ENCODE measurements at places on chromosomes 2 and 18.

- DNase-seq, result no peak
Observed at GRCh38 chr2:133378928-133379549, 189.2 kb downstream of the NCKAP5 start.

DNA sequence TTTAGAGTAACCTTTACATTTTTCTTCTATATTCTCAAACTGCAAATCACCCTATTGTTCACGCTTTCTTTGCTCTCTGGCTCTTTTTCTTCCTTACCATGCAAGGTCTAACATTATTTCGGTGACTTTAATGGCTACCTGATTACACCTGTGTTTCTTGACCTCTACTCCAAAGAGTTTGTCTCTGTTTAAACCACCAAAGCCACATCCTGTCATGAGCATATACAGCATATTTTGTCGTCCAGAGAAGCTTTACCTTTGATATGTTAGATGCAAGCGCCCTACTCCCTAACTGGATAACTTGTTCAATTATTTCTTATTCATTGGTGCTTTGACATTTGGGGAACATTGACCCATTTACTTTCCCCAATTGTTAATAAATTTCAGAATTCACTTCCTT lies 565.1 kb upstream of the GCFC2 start:
- no peak for DNase-seq

GRCh38 chr18:13614641-13615288 lies 111.6 kb downstream of the FAM210A start:
- no peak for DNase-seq

GRCh38 chr2:25700221-25700660 lies 26.9 kb upstream of the DTNB start:
- peak; percentile 25 for DNase-seq

GRCh38 chr18:58299936-58300335 lies 255.9 kb downstream of the NEDD4L start:
- DNase-seq, result no peak

- no peak for DNase-seq
Observed at GRCh38 chr2:221500501-221501209, 71.4 kb downstream of the EPHA4 start.

DNA sequence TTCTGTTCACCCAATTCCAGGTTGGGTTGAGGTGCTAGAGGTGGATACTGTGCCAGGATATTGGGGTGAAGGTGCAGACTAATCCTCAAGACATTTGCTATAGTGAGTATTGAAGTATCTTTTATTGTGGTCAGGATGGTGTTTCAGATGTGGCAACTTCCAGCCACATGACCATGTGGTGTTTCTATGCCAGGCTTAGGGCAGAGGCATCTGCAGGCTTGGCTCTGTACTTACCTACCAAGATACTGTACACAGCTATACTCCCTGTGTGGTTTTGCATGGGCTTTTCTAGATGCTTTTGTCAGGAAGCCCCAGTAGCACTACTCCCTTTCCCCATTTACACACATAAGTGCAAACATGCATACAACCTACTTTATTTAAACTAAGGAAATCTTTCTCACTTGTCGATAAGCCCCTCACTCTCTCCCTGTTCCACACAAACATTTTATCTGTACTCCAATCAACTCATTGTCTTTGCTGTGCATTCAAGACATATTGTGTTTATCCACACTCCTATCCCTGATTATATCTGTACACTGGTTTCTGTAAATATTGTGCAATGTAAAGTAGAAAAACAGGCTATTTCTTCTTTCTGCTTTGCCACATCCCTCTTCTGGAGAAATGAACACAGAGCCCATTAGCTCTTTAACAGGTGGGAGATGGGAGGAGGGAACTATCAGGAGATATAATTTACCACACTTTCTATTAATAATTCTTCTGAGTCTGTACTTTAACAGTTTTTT lies 12.3 kb downstream of the ARL6IP6 start:
- DNase-seq, result peak; percentile 80

DNA sequence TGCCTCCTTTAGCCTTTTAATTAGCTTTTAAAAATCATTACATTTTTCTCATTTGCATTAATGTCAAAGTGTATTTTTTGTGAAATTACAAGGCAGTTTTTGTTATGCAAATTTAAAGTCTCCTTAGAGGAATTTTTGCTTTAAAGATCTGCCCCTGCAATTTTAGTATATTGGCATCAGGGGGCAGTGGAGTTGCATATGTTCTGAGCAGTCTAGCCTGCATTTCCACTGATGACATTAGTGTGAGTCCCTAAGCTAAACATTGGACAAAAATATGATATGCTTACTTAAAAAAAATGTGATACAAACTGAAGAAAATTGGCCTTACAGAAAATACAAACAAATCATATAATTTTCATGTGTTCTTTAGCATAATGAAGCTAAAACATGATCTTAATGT lies 426.5 kb downstream of the SLC4A3 start:
- no peak for DNase-seq

- no peak for DNase-seq
Observed at GRCh38 chr2:228798458-228799207, 472.5 kb downstream of the PID1 start.

- DNase-seq, result no peak
Observed at GRCh38 chr2:126676221-126677175, 20.5 kb downstream of the GYPC start.

DNA sequence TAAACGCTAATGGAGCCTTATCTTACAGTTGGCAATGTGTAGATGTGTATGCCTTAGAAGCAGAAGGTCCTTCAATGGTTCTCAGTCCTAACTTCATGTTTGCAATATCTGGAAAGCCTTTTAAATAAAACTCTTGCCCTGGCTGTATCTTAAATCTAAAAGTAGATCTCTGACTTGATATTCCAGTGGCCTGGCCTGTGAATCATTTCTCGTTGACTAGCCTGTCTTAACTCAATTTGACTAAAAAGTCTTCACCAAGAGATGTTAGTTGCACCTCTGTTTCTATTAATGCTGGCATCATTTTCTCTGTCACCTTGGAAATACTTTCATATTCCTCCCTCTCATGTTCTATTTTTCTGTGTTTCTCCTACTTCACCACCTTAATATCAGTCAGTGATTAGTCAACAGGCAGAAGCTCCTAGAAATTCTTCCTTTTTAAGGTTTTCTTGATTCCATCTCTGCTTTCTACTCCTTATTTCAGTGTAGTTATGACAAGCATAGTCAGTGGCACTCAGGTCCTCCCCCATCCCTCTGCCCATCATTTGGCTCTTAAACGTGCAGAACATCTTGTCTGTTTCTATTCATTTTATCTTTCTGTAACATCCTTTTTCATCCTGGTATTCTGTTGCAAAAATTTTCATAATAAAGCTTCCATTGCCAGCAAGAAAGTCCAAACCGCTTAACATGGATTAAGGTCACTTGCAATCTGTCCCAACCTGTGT lies 4.3 kb downstream of the ITGAV start:
- DNase-seq, result no peak

DNA sequence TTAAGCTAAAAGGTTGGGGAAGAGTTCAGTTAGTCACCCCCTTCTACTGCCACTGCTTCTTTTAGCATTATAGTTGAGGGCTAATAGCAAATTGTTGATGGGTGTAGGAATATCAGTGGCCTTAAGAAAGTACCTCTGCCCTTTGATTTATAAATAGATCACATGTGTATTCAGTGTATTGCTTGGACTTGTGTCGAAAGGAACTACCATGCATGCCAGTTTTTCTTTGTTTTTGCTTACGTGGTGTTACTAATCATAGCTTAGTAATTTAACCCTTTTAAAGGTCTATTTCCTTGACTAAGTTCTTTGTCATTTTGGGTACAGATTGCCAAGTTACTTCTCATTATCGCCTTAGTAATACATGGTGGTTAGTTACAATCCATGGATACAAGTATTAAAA lies 85.6 kb downstream of the MIB1 start:
- DNase-seq, result no peak

DNA sequence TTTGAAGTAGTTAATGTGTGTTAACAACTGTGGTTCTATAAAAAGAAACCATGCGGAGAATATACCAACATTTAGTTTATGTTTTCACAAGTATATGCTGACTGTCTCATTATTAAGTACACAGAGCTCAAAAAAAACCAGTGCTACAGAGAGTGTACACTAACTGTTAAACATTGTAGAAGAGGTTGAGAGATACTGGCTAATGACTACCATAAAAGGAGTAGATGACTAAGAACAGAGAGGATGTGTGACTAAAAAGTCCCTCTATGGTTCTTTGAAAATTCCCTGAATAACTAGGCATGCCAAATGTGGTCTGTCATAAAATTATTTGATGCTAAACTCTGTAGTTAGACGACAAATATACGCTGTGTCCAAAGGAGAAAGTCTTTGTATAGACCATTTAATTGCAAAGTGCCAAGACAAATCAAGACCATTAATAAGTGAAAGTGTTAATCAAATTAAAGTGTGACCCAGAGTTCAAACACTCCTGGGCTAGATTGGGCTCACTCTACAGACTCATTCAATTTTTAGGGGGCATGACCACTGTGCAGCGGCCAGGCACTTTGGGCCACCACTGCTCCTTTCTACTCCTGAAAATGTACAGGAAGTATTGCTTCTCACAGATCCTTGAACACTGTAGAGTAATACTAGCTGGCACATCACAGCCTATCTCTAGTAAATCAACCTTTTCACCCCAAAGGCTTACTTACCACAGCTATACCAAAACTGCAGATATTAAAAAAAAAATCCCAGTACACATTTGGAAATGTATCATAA lies 45.1 kb upstream of the SERTAD2 start:
- DNase-seq, result no peak

- DNase-seq, result no peak
Observed at GRCh38 chr2:54669677-54670484, 53.6 kb upstream of the EML6 start.

DNA sequence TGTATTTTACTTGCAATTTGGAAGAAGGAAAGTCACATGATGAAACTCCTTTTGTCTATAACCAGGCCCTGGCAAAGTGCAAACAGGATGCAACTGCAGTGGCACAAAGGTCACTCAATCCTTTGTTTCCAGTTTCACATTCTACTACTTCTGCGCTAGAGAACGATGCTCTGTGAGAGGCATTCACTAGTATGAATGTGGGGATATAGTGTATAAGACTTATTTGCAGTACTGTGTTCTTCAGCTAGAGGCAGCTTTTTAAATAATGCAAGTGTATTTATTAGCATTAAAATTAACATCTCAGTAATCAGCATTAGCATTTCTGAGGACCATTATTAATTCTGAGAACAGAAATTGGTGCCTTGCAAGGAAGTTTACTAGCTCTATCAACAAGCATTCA lies 68.9 kb downstream of the PRPF40A start:
- DNase-seq, result no peak

DNA sequence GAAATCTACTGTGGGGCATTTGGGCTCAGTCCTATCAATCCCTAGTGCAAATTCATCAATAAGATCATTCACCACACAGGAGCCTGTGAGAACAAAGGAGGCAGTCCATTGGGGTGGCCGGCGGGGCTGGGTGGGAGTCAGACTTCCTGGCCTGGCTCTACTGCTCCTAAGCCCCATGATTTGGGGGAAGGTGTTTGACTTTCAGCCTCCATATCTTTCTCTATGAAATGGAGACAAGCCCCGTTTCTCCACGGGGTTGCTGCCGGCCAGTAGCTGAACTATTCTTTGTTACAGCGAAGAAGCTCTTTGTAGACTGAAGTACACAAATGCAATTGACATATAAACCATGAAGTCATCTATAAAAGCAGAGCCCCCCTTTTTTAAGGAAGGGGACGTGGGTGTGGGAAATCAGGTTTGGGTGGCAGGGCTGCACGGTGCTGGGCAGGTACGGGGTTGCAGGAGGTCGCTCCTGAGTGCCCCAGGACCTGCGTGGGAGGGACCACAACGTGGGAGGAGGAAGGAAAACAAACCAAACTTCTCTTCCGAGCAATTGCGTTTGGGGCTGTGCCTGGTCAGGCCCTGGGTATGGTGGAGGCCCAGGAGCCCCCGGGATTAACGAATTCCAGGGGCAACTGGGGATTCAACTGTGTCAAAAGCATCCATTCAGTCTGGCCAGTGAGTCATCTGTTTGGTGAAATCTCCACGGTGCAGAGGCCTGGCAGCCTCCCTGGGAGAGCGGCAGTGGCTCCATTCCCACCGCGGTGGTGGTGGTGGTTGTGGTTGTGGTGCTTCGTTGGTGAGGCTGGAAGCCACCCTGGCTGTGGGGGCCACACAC lies 18.2 kb downstream of the FBLN7 start:
- no peak for DNase-seq

- no peak for DNase-seq
Observed at GRCh38 chr2:174473796-174474195, 13.0 kb downstream of the GPR155 start.

DNA sequence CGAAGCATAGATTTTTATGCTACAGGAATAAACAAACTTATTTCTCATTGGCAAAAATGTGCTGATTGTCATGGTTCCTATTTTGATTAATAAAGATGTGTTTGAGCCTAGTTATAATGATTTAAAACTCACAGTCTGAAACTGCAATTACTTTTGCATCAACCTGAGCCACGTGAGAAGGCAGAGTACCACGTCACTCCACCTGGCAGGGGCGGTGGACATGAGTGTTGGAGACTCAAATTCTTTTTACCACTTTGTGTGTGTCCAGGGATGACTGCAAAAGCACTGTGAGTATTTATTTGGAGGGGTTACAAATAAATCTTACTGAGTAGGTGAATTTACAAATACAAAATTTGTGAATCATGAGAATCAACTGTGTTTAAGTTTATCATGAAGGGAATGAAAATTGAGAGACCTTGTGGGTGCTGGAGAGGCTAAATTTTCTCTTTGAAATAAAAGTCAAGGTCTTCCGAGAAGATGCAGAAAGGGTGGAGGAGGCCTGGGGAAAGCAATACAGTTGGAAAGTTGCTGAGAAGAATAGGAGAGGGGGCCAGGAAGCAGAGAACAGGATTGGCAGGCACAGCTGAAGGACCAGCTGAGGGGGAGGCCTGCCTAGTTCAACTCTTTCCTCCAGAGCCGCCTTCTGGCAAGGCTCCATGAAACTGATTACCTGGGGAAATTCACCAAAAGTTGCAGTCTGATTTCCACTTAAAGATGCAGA lies 316.4 kb downstream of the MYCN start:
- DNase-seq, result no peak

- DNase-seq, result peak; percentile 66
Observed at GRCh38 chr2:178280244-178280852, 86.0 kb downstream of the OSBPL6 start.

- no peak for DNase-seq
Observed at GRCh38 chr2:31888550-31888949, 122.3 kb downstream of the MEMO1 start.

DNA sequence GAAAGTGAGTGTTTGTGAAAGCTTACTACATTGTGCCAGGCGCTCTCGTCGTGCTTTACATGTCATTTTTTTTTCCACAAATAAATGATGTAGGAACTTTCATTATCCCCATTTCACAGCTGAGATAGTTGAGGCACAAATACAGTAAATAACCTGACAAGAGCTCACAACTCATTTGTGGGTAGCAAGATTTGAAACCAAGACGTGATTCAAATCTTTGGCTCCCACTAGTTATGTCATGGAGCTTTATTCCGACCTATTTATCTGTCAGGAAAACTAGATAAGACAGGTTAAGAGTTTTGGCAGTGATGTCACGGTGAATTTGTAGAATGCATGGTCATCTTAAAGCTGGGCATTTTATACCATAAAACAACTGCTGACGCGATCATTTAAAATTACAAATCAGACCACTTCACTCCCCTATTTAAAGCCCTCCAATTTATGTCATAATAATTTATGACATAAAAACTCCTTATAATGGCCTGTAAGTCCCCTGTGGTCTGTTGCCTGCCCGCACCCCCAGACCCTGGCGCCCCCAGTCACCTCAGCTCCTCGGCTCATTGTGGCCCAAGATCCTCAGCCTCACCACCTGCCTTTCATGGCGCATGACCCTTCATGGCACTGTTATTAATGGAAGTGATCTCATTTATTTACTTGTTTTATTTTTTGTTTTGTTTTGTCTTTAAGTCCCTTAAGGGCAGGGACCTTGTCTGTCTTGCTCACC lies 678 bp upstream of the ZNF24 start:
- DNase-seq, result no peak

- no peak for DNase-seq
Observed at GRCh38 chr18:57975805-57976204, 68.2 kb upstream of the NEDD4L start.
